HS-5 (cell line): ENCODE measurements at places on chromosomes 13 and 19.

- DNase-seq = peak; percentile 46
Observed at GRCh38 chr19:16829010-16829821, at the start of gene SIN3B. Gene SIN3B, plus strand, starts transcription at chr19:16829398. Its CDS starts 23 bp downstream, at chr19:16829421.

DNA sequence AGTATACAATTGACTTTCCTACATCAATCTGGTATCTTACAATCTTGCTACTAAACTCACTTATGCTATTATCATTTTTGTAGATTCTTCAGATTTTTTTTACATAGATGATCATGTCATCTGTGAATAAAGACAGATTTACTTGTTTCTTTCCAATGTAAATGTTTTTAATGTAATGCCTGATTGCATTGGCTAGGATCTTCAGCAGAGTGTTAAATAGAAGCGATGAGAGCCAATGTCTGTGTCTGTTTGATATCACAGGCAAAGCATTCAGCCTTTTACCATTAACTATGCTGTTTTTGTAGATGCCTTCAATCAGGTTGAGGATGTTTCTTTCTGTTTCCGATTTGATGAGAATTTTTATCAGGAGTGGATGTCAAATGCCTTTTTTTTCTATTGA is 19.2 kb downstream of the SLAIN1 start:
- no peak for DNase-seq

DNA sequence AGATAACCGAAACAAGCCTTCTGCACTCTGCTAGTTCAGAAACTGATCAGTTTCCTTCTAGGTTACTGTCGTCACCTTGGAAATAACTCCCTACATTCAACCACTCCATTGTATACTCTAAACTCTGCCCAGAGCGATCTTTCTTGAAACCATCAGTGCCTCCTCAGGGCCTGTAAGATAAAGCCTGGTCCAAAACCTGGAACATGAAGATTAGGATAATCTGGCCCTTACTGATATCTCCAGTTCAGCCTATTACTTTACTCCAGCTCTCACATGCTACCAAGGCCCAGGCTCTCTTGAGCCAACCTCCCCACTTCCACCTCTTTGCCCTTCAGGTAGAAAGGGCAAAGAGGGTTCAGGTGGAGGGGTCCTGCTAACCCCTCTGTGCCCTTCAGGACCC is 125.3 kb upstream of the RXFP2 start:
- DNase-seq = no peak

- DNase-seq = no peak
Observed at GRCh38 chr13:46166224-46166584, 15.8 kb downstream of the LCP1 start.

- DNase-seq = no peak
Observed at GRCh38 chr13:21964686-21965085, 293.8 kb downstream of the FGF9 start.

DNA sequence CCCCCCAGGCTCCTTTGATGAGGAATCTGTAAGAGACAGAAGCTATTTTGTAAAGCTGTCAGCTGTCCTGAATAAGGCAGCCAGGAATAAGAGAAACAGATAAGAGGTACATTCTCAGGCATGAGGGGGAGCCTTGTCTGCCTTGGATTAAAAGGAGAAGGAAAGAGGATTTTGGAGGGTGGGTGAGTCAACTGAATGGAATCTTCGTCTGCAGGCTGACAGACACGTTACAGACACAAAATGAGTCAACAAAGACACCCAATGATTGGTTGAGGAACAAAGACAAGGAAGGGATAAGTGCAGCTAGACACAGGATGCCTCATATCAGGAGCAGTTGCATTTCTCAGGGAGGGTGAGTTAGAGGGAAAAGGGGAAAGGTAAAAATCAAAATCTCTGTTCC is 162.5 kb downstream of the OLFM4 start:
- DNase-seq = peak; percentile 33

GRCh38 chr19:15562861-15563260 is 52.2 kb upstream of the CYP4F8 start:
- no peak for DNase-seq

DNA sequence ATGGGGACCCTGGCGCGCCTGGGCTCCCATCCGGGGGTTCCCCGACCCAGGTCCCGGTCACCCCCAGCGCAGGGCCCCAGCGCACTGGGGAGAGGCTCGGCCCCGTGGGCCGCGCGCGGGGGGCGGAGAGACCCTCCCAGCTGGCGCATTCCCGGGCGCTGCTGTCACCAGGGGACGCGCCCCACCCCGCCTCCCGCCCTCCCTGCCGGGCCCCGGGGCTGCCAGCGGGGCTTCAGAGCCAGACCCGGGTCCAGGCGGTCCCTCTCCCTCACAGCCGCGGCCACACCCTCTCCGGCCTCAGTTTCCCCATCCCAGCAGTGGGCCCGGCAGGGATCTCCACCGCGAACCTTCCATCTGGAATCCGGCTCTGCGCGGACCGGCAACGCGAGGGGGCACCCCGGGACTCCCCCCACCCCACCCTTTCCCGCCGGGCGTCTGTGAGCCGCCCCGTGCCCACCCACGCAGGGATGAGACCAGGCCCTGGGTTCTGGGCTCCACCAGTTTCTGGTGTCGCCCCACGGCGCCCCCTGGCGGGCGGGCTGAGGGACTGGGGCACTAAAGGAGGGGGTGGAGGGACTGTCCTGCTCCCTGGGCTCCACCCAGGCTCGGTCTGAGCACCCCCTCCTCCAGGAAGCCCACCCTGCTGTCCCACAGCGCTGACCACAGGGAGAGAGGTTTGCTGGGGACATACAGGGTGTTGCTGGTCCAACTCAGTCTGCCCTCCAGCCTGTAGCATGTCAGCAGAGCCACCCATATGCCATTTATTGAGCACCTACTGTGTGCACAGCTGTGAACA is 878 bp upstream of the ADAMTSL5 start:
- no peak for DNase-seq

DNA sequence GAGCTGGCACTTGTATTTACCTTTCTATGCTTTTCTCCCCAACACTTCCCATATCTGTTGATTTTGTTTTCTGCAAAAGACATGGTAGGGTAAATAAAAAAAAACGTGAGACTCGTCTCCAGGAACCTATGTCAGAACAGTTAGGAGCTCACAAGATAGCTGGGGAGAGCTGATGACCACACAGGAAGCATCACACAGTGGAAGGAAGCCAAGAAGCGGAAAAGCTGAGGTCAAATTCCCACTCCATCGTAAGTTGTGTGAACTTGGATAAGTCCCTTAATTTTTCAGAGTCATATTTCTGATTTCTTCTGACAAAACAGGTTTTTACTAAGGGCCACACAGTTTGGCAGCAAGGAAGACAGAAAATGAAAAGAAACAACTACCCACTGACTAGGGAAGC is 199.6 kb downstream of the KLF5 start:
- no peak for DNase-seq

DNA sequence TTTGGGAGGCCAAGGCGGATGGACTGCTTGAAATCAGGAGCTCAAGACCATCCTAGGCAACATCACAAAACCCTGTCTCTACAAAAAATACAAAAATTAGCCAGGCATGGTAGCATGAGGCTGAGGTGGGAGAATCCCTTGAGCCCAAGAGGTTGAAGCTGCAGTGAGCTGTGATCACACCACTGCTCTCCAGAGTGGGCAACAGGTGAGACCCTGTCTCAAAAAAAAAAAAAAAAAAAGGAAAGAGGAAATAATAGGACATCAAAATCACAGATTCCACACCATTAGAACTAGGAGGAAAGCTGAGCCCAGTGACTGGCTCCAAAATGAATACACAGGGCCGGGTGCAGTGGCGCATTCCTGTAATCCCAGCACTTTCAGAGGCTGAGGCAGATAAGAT is 3.2 kb upstream of the ZNF8 start:
- no peak for DNase-seq

DNA sequence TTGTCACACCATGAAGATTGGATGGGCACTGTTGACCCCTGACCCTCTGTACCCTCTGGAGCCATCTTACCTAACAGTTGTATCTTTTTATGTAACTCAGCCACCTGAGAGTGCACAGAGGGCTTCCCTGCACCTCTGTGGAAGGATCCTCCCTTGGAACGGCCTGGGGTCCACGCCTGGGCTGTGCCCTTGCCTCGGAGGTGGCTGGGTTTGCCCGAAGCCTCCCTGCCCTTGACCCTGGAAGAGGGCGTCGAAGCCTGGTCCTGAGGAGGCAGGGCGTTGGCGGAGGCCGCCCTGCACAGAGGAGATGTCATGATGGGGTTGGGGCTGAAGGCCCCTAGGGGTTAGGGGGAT is 241 bp downstream of the ODAD3 start:
- DNase-seq = no peak

- no peak for DNase-seq
Observed at GRCh38 chr19:3554254-3555083, 2.9 kb downstream of the MFSD12 start.

GRCh38 chr13:77896977-77897376 is 21.7 kb downstream of the EDNRB start:
- no peak for DNase-seq
